ENCODE measurements at places on chromosomes 2 and 18.
A peak's percentile ranks its signal among the peaks of the same experiment; 100 is the strongest.

- no peak for DNase-seq
These were observed 247.0 kb upstream of the SYT4 start for GRCh38 chr18:43524260-43524659.

DNA sequence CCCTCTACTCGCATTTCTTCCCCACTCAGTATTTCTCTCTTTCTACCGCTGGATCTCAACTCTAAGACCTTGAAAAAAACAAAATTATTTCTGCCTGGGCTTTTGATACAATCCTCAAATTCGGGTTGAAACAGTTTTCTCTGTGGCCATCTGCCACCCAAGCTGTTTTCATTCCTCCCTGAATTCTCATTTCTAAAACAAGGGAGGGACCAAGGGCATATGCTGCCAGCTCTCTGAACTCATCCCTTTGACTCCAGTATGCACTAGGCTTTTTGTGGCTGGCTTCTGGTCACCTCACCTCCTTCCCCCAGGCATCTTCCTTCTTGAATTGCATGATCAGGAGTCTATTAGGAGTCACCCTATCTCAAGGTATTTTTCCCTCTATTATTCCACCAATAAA lies 49.5 kb downstream of the CCDC148 start:
- DNase-seq: no peak

DNA sequence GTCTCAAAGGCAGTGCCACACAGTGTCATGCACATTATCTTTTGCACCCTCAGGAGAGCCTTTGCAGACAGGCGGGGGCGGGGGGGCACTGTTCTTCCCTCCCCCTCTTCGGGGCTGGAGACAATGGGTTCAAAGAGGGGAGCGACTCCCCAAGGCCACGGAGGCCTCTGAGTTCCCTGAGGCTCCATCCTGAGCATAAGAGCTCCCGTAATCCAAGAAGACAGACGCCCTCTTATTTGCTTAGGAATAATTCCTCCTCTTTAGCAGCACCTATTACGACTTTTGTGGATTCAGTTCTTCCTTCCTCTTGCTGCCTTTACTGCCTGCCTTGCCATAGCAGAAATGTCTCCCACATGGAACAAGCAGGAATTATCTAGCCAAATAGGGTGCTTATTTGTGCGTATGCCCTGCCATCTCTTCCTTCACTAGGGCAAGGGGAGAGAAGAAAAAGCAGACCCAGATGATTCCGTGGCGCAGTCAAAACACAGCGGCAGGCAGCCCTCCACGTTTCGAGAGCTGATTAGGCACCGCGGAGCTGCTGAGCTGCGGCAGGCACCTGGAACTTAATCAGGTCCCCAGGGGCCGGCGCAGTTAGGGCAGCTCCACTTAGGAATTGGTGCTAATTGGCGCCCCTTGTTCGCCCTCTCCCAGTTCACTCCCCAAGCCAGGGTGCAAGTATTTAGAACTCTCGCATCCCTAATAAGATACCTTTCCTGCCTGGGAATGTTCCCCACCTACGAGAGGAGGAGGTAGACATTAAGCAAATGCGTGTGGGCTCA lies 233.4 kb upstream of the MYT1L start:
- no peak for DNase-seq

DNA sequence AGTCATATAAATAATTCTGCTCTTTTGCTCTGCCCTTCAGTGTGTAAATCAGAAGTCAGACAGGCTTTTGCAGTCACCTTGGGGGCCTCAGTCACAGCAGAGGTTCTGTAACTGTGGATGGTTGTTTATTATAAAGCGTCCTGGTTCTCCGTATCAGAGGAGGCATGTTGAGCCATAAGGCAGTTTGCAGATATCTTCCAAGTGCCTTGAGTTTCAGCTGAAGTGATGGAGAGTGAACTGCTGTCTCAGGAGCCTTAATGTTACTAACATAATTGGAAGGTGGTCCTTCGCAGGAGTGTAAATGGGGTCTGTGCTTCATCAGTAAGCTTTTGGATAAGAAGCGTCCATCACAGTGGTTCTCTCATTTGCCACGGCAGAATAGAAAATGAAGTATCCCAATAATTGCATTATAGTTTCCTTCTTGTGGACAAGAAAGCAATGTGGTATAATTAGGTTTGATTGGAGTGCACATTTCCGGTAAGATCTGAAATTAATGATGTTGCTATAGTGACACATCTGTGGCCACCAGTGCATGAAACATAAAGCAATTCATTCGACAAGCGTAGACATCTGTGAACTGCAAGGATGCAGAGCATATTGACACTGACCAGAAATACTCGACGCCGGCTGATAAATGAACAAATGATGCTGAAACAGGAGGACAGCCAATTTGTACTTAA lies 112.5 kb upstream of the NFATC1 start:
- DNase-seq: no peak

DNA sequence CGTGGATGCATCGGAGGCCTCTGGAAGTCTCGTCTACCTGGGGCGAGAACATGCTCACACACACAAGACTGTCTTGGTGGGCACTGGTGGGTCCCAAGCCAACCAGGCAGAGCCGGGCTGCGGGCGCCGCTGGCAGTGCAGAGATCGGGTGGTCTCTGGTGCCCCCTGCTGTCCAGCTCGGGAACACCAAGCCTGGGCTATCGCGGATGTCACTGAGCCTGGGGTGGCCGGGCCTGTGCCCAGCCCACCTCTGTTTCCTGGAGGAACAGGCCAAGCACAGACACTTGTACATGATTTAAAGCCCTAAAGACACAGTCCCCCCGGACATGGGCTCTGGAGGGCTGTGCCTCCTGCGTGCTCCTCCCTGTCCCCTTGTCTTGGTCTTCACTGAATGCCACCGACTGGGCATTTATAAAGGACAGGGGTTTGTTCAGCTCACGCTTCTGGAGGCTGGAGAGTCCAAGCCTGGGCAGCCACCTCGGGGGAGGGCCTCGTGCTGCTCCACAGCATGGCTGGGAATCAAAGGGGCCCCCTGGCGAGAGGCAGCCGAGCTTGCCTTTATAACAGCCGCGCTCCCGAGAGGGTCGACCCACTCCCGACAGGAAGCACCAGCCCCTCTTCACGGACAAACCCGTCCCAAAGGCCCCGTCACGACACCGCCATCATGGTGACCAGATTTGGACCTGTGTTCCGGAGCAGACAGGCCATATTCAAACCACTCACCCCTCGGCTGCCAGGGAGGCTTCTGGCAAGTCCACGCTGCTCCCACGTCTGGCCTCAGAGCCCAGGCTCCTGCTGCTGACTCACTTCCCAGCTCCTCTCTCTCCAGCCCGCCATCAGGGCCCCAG lies 3.6 kb upstream of the OTOS start:
- peak; percentile 45 for DNase-seq

DNA sequence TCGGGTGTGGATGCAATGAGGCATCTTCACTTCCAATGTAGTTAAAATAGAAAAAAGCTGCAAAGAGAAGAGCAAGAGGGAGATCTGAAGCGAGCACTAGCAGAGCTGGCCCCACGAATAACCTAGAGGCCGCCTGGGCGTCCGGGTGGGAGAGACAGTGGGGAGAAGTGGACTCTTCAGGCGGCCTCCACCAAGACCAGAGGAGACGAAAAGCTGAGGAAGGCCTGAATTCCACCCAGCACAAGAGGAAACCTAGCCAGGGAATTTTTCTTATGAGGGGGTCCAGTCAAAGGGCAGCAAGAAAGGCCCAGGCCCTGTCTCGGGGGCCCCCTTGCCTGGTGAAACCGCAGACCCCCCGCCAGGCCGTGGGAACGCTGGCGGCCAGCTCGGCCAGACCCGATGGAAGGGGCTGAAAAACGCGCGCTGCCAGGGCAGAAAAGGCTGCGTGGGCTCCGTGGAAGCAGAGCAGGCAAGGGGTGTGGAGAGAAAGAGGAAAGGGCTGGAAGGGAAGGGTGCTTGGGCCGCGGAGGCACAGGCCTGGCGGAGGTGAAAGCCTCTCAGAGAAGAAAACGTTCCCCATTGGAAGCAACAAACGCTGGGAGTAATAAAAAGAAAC lies 69.2 kb downstream of the KCTD1 start:
- DNase-seq: no peak

- DNase-seq: no peak
These were observed 3.4 kb downstream of the HDLBP start for GRCh38 chr2:241312082-241312481.

DNA sequence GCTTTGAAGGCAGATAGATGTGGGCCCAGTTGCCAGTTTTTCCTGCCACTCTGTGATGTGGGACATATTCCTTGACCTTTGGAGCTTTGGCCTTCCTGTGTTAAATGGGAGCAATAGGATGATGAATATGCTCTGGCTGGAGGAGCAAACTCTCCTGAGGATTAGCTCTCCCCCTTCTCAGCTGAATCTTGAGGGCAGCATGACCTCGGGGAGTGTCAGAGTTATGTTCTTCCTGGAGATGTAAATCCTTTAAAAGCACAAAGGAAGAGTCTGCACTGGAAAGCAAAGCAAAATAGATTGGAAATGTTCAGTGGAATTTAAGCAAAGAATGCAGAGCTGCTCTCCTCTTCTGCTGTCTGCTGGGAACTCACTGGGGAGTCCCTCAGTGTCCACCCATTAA lies 160.1 kb downstream of the ALK start:
- no peak for DNase-seq

GRCh38 chr18:23953984-23954383 lies 60.6 kb upstream of the TTC39C start:
- DNase-seq: no peak

DNA sequence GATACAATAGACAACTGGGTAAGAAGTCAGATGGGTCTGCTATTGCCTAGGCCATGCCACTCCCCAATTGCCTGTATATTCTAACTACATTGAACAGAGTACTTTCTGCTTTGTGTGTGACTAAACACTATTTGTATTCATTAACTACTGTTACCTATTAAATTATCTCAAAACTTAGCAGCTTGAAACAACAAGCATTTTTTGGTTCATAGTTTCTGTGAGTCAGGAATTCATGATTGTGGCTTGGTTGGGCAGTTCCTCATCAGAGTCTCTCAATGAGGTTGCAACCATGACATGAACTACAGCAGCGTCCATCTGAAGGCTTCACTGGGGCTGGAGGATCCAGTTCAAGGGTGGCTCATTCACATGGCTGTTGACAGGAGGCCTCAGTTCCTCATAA lies 205.7 kb downstream of the EN1 start:
- no peak for DNase-seq

- DNase-seq: no peak
These were observed 352.5 kb downstream of the ARHGAP15 start for GRCh38 chr2:143481733-143482132.

DNA sequence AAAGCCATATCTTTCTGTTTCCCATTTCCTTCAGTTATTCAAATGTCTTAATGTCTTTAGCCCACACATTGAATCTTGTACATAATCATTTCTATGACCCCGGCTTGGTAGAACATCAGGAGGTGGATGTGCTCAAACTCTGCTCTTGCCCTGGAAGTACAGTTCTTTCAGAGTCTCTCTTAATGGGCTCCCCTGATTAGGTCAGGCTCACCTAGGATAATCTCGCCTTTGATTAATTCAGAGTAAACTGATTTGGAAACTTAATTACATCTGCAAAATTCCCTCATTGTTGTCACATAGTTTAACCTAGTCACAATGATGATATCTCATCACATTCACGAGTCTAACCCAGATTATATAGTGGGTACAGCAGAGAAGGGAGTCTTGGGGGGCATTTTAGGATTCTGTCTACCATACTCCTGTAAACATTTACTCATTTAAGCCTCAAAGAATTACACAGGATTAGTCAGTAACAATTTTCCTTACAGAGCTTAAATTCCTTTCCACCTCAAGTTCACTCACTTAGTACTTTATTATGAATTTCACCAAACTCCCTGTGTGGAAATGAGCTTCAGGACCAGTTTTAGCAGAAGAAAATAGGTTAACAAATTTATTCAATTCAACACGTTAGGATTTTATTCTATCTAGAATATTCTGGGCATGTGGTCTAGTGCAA lies 135.5 kb downstream of the FHOD3 start:
- no peak for DNase-seq

GRCh38 chr18:70382017-70382416 lies 93.2 kb downstream of the SOCS6 start:
- no peak for DNase-seq

GRCh38 chr2:206530727-206531126 lies 87.4 kb downstream of the ADAM23 start:
- no peak for DNase-seq

- no peak for DNase-seq
These were observed 89.7 kb downstream of the NPAS2 start for GRCh38 chr2:100909534-100910081.

GRCh38 chr2:150441784-150442183 lies 45.7 kb downstream of the RND3 start:
- no peak for DNase-seq

DNA sequence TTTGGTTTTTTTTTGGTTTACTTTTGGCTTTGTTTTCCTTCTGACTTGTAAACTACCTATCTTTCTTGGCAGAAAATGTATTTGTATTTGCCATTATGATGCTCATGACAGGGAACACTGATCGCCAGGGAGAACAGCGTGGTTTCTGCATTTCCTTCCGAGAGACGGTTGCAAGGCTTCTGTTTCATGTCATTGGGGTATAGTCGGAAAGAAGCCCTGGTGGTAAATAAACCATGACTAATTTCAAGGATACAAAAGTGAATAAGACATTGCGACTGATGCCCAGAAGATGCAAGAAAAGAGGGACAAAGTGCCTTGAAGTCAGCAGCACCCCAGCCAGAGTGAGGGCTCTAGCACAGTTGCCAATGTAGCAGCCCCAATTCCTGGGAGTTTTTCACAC lies 4.2 kb upstream of the CAPN14 start:
- DNase-seq: no peak

GRCh38 chr2:172865422-172865821 lies 129.8 kb downstream of the RAPGEF4 start:
- DNase-seq: no peak

DNA sequence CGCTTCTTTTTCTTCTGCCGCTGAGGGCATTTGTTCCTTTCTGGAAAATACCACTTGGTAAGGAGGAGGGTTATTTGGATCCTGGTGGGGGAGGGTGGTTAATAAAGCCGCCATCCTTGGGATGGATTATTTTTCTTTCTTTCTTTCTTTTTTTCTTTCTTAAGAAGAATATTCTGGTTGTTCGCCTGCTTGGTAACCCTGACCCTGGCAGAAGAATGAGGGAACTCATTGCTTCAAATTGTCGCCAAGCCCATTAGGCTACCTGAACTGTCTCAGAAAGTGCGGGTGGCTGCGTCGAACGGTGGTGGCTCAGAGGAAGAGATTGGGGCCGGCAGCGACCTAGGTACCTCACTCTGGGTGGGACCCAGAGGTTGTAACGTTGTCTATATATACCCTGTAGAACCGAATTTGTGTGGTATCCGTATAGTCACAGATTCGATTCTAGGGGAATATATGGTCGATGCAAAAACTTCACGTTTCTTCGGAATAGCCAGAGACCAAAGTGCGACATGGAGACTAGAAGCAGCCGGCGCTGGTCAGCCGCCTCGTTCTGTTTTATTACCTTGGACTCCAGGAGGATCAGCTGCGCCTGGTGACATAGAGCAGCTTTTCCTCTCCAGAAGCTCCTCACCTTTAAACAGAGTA lies 1.3 kb upstream of the HOXD4 start:
- DNase-seq: no peak

Data from NK-92 treated with Interleukin-12 subunit alpha and Interleukin-12 subunit beta, amount 100 ng/mL, for 24 hours (cell line).